ENCODE measurements at places on chromosomes 2 and 18.

- no peak for DNase-seq
Measured at GRCh38 chr2:133457861-133458260, 110.4 kb downstream of the NCKAP5 start.

GRCh38 chr2:170206805-170207407, 29.0 kb downstream of the MYO3B start:
- DNase-seq = no peak

- DNase-seq = no peak
Measured at GRCh38 chr18:11104307-11104706, 45.1 kb downstream of the PIEZO2 start.

DNA sequence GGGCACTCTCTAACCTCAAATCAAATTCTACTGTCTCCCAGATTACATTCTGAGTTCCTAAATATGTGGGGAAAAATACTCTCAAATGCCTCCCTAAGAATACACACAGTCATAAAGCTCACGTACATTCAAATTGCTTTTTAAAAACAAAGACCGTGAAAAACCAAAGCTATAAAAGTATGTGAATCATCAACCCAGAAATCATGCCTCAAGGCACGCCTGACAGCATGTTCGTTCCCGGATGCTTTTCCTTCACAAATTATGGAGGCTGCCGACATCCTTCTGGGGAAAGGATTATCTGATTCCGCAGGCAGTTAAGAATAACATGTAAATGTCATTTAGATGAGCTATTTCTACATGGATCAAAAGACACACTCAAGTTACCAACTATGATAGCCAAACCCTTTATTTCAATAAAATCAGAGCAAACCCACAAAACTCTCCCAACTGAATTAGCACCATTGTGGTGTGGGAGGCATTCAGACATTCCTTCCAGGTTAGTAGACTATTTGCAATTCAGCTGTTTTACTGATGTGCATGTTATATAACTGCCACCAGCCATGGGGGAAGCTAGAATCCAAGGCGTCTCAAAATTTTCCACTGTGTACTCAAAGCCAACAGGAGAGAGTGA, 398.2 kb upstream of the TRIB2 start:
- no peak for DNase-seq

- peak; percentile 6 for DNase-seq
Measured at GRCh38 chr2:76870011-76870410, 652.2 kb downstream of the LRRTM4 start.

- peak; percentile 23 for DNase-seq
Measured at GRCh38 chr2:169362894-169363559, 693 bp upstream of the LRP2 start.

- no peak for DNase-seq
Measured at GRCh38 chr2:238130111-238130695, 8.3 kb upstream of the KLHL30 start.
